ENCODE measurements at places on chromosomes 2 and 18.

DNA sequence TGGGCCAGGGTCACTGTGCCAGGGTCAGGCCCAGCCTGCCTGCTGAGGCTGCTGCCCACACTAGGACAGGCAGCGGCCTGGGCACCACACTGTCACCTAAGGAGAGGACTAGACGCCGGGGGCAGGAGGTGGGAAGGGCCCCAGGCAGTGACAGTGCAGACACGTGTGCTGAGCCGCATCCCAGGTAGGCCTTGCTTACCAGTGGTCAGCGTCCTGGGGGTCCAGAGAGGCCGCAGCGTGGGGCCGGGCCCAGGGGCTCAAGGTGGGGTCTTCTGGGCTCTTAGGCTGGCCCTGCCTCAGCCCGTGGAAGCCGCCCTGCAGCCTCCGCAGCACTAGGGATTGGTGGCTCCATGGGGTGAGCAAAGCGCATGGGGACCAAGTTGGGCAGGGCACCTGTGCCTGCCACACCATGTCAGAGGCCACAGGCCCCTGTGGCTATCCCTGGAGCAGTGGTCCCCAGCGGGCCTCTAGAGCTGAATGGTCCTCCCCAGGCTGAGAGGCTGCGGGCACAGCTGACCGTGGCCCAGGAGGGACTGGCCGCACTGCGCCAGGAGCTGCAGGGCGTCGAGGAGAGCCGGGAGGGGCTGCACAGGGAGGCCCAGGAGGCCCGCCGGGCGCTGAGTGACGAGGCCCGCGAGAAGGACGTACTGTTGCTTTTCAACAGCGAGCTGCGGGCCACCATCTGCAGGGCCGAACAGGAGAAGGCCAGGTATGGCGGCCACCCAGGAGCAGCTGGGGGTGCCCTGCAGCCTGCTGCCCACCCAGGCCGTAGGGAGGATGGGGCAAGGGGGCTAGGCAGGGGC is 35.2 kb upstream of the SNED1 start:
- no peak for DNase-seq

GRCh38 chr2:239014458-239015217 is 166.8 kb downstream of the TWIST2 start:
- no peak for DNase-seq

GRCh38 chr2:207796585-207797350 is 27.1 kb upstream of the FZD5 start:
- no peak for DNase-seq

GRCh38 chr2:2926858-2927175 is 450.8 kb downstream of the EIPR1 start:
- DNase-seq, result no peak

DNA sequence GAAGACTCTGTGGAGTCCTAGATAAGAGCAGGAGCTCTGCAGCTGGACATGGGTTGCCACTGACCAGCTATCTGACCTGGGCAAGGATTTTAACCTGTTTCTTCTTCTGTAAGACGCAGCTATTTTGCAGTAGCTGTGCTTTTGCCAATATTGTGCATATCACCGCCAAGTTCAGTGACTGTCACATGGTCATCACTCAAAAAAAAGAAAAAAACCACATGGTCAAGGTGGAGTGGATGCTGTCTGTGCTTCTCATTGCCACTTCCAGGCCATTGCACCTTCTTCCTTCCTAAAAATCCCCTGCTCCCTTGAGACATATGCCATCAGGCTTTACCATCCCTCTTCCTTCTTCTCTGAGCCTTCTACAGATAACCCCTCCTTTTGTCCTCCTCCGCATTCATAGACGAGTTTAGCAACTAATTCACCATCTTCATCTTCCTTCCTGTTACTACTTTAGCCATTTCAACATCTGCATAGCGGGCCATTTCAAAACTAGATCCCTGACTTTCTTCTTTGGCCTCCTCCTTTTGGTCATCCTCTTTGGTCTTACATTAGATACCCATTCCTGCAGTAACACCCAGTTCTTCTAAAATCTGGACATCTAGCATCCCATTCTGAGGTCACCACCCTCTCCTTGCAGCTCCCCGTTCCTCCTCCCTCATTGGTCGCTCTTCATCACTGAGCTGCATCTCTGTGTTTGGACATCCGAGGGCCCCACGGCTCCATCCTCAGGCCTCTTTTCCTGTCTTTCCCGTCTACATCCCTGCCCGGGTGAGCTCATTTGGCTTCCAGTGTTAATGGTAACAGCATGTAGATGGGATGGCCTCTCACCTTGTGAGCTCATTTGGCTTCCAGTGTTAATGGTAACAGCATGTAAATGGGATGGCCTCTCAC is 17.8 kb downstream of the RNF144A start:
- no peak for DNase-seq

DNA sequence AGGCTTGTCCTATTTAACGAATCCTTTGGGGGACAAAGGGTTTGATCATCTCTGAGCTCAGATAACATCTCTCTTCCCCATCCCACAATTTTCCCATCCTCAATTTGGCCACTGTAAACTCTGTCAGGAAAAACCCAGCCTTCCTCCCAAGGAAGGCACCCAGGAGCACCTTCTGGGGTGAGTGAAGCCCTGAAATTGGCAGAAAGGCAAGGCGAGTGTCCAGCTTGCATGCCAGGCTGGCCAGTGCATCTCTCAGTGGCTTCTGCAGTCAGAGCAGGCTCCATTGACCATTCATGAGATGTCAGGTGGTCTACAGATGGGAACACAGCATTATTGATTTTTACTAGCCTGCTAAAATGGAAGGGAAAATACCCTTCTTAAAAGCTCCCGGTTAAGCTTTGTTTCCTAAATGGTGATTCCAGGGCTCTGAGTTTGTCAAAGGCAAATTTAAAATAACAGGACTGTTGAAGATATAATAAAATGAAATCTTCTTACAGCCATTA is 83.2 kb upstream of the BOD1L2 start:
- DNase-seq, result no peak

GRCh38 chr2:180706694-180707093 is 273.7 kb upstream of the UBE2E3 start:
- DNase-seq, result no peak

DNA sequence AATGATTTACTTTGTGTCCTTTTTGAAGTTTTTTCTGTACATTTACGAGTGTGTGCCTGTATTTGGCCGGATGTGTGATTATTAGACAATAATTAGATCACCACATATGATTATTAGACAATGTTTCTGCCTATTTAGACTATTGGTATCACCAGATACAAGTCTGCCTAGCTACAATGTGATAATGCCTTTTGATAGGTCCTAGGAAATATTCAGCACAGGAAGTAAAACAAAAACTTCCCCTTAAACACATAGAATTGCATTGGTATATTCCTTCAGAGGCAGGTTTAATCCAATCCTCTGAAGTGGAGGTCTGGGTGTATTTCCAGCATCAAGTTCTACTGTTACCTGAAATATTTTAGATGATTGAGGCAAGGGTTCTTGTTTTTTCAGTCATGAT is 275.1 kb downstream of the TGIF1 start:
- DNase-seq, result no peak

GRCh38 chr2:121998751-121999150 is 243.3 kb downstream of the TSN start:
- no peak for DNase-seq

GRCh38 chr18:66749030-66749429 is 145.1 kb upstream of the CDH19 start:
- DNase-seq, result no peak

DNA sequence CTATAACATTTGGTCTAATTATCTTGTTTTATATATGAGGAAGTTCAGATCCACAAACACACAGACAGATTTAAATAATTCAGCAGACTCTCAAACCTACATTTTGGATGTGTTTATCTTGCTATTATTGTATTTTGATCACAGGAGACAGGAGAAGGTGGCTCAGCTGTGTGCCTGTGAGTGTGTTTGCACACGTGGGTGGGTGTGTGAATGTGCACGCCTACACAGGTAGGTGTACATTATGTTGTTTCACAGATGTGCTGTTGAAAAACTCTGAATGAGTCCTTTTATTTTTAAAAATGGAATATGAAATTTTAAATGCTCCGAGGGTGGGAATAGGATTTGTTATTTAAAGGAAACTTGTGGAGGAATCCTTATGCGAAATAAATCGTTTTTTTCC is 183.4 kb downstream of the PRKCE start:
- no peak for DNase-seq

GRCh38 chr18:36633961-36634412 is 194.8 kb downstream of the TPGS2 start:
- no peak for DNase-seq

DNA sequence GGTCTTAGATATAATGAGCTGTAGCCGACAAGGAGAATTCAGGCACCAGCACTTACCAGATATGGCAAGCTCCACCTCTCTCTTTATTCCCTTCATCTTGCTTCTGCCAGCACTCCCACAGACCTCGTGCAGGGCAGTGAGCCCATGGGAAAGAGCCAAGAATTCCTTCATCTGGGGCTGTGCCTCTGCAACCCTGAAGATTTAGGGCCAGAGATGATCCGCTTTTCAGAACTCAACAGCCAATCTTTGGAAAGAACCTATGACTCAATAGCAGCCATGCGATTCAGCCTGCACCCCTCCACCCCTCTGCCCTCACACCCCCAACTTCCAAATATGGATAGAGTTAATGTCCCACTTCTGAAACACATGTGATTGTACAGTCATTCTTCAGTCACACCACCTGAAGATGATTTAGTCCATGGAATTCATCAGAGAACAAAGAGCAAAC is 533.7 kb upstream of the TNP1 start:
- DNase-seq, result no peak

- DNase-seq, result no peak
These were observed 14.9 kb upstream of the SOS1 start for GRCh38 chr2:39135690-39136259.

- DNase-seq, result no peak
These were observed 391 bp upstream of the TMEM17 start for GRCh38 chr2:62506421-62506750.

GRCh38 chr2:84131278-84131830 is 327.7 kb downstream of the SUCLG1 start:
- DNase-seq, result no peak

- DNase-seq, result peak; percentile 63
These were observed 20.9 kb downstream of the GREB1L start for GRCh38 chr18:21262979-21263378.

- no peak for DNase-seq
These were observed 123.5 kb downstream of the TANC1 start for GRCh38 chr2:159091976-159092375.

GRCh38 chr2:65349863-65350262 is 82.5 kb downstream of the SPRED2 start:
- DNase-seq, result no peak

- DNase-seq, result no peak
These were observed 16.0 kb downstream of the FAM178B start for GRCh38 chr2:96970248-96970875.

DNA sequence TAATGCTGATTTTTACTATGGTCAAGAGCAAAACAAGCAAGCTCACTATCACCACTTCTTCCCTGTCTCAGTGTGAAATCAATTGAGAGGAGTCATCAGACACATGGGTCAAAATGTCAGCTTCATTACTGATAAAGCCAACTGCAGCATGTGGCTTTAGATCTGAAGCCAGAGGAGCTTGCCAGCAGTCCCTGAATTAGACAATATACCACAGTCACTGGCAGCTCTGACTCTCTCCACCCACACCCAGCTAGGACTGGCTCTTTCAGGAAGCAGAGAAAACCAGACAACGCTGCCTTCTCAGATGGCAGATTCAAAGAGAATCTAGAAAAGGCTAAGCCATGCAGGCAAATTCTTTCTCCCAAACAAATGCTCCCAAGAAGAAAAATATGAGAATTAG is 20.0 kb upstream of the ASB18 start:
- DNase-seq, result no peak

DNA sequence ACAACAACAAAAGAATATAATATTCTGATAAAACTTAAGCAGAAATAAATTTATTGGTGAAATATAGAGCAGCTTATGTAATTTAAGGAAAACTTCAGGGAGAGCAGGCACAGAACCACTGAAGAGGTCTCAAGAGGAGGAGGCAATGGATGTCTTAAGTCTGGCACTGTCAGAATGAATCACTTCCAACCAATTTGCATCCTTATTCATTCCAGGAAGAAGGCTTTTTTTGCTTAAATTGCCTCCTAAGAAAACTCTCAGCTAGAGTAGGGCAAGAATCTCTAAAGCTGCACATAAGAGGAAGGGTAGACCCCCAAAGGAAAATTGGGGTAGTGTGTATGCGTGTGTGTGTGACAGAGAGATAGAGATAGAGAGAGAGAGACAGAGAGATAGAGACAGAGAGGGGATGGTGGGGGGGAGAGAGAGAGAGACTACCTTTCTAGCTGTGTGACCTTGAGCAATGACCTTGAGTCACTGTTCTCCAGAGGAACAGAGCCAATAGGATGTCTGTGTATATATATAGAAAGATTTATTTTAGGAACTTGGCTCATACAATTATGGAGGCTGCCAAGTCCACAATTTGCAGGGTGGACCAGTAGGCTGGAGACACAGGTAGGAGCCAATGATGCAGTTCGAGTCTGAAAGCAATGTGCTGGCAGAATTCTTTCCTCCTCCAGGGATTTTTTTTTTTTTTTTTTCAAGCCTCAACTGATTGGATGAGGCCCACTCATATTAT is 96.4 kb upstream of the LINC00305 start:
- no peak for DNase-seq

DNA sequence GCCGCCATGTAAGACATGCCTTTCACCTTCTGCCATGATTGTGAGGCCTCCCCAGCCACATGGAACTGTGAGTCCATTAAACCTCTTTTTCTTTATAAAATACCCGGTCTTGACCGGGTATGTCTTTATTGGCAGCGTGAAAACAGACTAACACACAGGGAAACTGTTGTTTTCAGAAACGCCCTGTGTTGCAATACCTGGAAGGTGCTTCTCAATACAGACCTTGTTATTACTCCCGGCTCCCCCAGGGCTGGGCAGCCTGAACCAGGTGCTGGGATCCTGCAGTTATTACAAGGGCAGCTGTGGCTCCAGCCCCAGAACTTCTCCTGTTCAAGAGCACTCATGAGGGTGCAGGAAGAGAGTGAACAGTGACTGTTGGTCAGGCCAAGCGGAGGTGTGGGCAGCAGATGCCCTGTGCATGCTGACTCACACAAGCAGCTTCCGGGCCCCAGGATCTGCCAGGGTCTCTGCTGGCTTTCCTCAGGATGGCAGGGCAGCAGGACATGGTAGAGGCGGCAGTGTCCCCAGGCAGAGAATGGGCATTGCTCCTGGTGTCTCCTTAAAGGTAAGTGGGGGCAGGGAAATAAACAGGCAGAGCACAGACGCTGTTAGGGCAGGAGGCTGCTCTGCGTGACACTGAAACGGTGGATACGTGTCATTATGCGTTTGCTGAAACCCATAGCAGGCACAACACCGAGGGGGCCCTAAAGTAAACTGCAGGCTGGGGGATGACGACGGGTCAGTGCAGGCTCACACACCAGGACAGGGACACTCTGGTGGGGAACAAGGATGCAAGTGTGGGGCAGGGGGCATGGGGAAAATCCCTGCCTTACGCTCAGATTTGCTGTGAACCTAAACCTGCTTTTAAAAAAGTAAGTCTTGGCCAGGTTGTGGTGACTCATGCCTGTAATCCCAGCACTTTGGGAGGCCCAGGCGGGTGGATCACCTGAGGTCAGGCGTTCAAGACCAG is 89.1 kb downstream of the NDUFA10 start:
- no peak for DNase-seq

All from anterior cingulate cortex (tissue), 58 donors.